ENCODE measurements at places on chromosomes 13 and 19. TPM values are rescaled to one million over a fixed set of nuclear protein-coding genes. Genes with fewer than 3 reads are reported as not detected.

DNA sequence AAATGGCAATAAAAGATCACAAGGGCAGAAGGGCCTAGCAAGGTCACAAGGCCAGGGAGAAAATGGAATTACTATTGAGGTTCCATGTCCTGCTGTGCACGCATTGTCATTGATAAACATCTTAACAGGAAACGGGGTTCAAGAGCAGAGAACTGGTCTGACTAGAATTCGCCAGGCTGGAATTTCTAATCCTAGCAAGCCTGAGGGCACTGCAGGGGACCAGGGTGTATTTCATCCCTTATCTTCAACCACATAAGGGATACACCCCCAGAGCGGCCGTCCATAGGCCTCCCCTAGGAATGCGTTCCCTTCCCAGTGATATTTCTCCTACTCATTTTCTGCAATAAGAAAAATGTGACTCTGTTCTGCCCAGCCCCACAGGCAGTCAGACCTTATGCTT, 19.5 kb downstream of the ERICH4 start:
- no peak for DNase-seq

The CBY2 gene
- not detected for polyA plus RNA-seq

The ALOX5AP gene
- polyA plus RNA-seq, result 4.7 TPM

The ZNF773 gene
- polyA plus RNA-seq, result 6.3 TPM
